ENCODE measurements at places on chromosomes 6 and 20.

GRCh38 chr20:48215536-48215935 lies 430.3 kb upstream of the SULF2 start:
- DNase-seq = no peak

DNA sequence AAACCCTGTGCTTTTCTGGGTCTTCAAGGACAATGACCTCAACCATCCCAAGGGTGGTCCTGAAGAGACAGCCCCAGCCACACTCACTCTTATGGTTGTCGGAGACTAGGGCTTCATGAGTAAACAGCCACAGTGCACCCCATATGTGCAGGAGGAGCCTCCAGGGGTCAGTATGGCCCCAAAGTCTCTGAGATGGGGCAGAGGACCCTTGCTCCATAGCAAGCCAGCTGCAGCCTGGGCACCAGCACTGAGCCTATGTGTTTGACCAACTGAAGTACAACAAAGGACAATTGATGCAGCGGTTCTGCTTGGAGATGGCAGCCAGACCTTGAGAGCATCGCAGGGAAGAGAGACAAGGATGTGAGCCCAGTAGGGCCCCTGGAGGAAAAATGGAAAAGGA lies 112.2 kb downstream of the LRFN2 start:
- no peak for DNase-seq

GRCh38 chr6:21295506-21296240 lies 297.9 kb upstream of the SOX4 start:
- no peak for DNase-seq

- DNase-seq = no peak
Measured at GRCh38 chr20:2314759-2315439, 19.1 kb downstream of the TGM3 start.

DNA sequence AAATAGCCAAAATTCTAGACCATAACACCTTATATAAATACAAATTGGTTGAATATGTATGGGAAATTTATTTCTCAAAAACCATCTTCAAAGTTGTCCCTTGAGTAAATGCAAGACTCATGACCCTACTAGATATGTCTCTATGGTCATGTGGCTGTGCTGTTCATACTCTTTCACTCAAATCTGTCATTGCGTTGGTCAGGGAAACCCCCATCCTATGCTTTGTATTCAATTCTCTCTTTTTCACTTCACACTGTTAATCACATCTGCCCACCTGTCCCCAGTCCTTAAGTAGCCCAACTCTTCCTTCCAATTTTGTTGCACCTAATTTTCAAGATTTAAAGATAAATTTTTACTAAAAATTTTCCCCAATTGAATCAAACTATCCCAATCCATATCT lies 51.0 kb downstream of the RPS12 start:
- no peak for DNase-seq

- DNase-seq = no peak
Measured at GRCh38 chr6:13355043-13355945, 27.0 kb upstream of the TBC1D7 start.

GRCh38 chr20:57409672-57410397 lies 18.6 kb downstream of the RBM38 start:
- no peak for DNase-seq

GRCh38 chr6:53011979-53012378 lies 16.9 kb upstream of the GSTA4 start:
- DNase-seq = no peak

- no peak for DNase-seq
Measured at GRCh38 chr6:125793863-125794262, 3.1 kb downstream of the NCOA7 start.

DNA sequence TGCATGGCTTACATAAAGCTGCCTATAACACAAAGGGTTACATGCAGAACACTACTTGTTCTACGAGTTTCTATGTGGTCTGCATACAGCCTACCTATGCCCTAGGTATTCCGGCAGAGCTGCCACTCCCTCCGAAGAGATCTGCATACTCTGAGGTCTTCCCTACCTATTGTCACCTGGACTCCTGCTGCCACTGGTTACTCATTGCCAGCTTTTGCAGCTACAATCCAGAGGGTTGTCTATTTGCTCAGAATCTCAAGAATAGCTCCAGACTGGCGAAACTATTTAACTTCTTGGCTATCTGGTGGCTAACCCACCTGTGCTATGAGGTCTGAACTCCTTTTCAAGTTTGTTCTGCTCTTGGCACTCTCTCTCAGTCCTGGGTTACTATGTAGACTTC lies 323.3 kb downstream of the BMP2 start:
- no peak for DNase-seq

DNA sequence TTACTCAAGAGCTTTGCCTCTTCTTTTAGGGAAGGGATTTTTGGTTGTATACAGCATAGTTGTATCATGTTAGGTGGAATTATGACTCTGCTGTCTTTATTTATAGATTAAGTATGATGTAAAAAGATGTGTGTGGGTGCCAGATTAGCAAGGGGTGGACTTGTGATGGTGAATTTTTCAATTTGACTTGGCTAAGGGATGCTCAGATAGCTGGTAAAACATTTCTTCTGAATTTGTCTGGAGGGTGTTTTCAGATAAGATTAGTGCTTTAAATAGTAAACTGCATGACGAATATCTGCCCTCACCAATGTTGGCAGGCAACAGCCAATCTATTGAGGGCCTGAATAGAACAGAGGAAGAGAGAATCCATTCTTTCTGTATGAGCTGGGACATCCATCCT lies 173.3 kb upstream of the TNFAIP3 start:
- no peak for DNase-seq
